NCI-H1930 (cell line): ENCODE measurements at places on chromosomes 2 and 18.

- peak; percentile 26 for DNase-seq
Observed at GRCh38 chr2:104378853-104379374, 475.0 kb upstream of the POU3F3 start.

- no peak for DNase-seq
Observed at GRCh38 chr2:85132397-85132796, 795 bp upstream of the TCF7L1 start.

DNA sequence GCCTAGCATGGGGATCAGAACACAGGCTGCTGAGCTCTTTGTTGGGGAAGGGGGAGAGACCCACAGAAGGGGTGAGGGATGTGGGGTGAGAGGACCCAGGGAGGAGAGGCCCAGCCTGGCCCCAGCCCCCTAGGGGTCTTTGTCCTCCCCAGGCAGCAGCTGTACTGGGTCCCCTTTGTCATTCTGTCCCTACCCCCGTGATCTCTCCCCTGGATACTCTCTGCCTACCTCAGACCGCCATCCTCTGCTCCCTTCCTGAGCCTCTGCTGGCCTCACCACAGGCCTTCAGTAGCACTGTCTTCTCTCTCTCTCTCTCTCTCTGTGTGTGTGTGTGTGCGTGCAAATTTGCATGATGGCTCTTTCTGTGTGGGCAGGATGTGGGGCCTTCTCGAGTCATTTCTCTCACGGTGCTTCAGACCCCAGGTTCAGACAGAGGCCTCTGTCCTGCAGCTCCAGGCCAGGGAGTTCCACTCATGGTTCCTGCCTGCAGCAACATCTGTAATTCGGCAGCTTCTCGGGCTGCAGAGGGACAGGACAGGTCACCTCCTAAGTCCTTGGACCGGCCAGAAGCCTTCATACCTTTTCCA, 1.4 kb downstream of the PSD4 start:
- no peak for DNase-seq

DNA sequence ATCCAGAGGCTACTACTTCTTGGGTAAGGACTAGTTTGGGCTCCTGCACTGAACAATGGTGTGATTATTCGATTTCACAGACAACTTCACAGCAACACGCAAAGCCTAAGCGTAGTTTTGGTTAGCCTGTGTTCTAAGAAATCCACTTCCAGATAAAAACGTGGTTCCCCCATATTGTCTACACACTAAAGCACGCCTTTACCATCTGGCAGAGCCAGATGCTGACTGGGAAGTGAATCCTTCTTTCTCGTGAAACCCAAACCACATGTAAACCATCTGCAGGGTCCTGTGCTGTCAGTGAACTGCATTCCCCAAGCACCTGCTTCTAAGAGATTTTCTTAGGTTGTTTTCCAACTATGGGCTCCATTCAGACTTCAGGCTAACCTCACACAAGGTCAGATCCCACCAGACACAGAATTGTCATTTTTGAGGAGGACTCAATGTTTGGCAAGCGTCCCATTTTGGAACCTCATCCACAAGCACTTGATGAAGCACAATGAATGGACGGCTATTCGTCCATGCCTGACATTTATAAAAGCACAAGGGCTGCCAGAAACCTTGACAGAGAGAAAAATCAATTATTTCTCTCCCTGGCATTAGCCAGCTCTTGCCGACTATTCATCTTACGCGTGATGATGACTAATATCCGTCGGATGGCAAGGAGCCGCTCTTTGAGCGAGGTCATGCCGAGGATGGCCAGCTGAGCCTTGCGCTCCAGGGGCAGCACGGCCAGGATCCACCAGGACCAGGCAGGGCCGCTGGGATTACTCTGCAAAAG, 38.4 kb downstream of the LONRF2 start:
- DNase-seq: no peak

- no peak for DNase-seq
Observed at GRCh38 chr2:20153131-20153851, 71.6 kb downstream of the SDC1 start.

GRCh38 chr18:11407940-11408339, 201.5 kb upstream of the SLC35G4 start:
- DNase-seq: no peak

DNA sequence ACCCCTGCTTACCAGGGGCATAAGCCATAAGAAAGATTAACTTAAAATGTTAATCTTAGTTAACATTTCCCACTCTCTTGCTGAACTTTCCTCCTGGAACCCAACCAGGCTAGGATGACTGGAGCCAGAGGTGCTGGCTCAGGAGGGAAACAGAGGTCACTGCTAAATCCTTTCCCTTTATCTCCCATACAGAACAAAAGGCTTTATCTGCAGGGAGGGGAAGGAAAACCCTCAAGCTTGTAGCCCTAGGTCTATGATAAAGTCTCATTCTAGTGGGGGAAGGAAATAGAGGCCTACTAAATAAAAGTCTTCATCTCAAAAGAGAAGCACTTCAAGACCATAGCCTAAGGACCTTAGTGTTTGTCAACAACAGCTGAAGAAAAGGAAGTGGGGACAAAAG, 18.6 kb downstream of the HIBCH start:
- DNase-seq: no peak

DNA sequence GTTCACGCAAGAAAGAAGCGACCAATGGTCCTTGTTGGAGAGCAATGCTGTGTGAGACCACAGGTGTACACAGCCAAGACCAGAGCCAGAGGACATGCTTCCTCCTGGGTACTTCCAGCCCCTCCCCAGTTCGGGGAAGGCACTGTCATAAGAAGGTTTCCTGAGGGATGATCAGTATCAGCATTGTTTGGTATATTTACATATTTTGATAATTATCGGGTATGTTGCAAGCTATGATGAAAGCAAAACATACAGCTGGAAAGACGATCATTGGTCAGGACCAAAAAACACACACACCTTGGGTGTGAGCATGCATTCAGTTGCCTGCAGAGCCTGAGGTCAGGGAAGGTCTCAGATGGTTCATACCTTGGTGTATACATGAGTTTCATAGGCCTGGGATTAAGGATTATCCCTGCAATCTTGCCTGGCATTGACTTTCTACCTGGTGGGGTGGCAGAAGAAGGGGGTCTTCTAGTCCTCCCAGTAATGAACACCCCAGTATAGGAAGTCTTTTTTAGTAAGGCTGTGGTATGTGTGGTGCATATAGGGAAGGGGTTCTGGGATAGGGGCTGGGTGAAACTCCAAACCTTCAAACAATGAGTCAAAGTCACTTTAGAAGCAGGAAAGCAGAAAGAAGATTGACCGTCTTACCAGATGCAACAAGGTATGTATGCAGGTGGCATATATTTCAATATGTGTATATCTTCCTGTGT, 2.9 kb downstream of the SERPINB2 start:
- DNase-seq: no peak
